ENCODE measurements at places on chromosomes 6 and 20. TPM values are rescaled to one million over a fixed set of nuclear protein-coding genes. Genes with fewer than 3 reads are reported as not detected.
A peak's percentile ranks its signal among the peaks of the same experiment; 100 is the strongest.

DNA sequence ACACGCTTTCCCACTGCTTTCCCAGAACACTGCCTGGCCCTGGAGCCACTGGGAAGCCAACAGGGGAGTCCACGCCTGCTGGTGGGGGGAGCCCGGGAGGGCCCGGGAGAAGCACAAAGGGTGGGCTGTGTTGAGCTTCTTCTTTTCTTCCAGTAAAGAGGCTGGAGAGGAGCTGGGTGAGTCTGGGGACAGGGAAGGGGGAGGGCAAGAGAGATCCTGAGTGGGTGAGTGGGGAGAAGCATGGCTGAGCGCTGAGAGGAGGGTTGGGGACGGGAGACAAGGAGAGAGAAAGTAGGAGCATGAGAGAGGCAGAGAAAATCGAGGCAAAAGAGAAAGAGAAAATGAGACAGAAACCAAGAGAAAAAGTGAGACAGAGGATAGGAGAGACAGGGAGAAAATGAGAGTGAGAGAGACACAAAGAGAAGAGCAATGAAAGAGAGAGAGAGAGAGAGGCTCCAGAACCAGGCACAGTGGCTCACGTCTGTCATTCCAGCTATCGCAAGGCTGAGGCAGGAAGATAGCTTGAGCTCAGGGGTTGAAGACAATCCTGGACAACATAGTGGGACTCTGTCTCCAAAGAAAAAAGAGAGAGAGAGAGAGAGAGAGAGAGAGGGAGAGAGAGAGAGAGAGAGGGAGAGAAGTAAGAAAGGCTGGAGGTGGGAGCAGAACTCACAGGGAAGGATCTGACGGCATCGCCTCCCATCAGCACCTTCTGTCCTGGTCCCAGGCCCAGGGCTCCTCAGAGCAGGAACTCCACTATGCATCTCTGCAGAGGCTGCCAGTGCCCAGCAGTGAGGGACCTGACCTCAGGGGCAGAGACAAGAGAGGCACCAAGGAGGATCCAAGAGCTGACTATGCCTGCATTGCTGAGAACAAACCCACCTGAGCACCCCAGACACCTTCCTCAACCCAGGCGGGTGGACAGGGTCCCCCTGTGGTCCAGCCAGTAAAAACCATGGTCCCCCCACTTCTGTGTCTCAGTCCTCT is 2.0 kb downstream of the LST1 start:
- H3K27me3 ChIP-seq: no peaks in the 10 kb centered on the region
- H3K27ac ChIP-seq: no peak overlapping the region
- DNase-seq: no peak
- no peak overlapping the region for H3K4me3 ChIP-seq
- no peaks in the 10 kb centered on the region for H3K36me3 ChIP-seq

DNA sequence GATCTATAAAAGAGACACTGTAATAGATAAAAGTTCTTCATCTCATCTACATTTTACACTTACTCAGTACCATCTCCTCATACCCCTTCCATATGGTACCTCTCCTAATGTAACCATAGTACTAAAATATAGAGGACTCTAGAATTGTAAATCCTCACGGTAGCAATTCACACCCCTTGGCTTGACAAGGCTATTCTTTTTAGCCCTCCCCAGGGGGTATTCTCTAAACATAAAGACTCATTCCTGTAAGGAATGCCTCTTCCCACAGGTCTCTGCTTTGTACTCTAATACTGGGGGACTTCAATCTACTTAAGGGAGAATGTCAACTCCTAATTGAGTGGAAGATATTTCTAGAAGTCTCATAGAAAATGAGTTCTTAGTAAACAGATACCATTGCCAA is 85.9 kb downstream of the VIP start:
- H3K27ac ChIP-seq: no peak overlapping the region
- H3K4me3 ChIP-seq: no peak overlapping the region
- H3K27me3 ChIP-seq: no peaks in the 10 kb centered on the region
- DNase-seq: peak; percentile 72
- H3K4me1 ChIP-seq: peaks cover 6% of the 10 kb centered on the region

- H3K36me3 ChIP-seq: no peaks in the 10 kb centered on the region
- H3K4me3 ChIP-seq: no peak overlapping the region
- no peaks in the 10 kb centered on the region for H3K27me3 ChIP-seq
Observed at GRCh38 chr20:34971561-34972235, 16.0 kb downstream of the MYH7B start.

GRCh38 chr20:51366155-51366886 is 176.2 kb downstream of the NFATC2 start:
- H3K27ac ChIP-seq: no peak overlapping the region
- H3K4me1 ChIP-seq: no peaks in the 10 kb centered on the region
- H3K4me3 ChIP-seq: no peak overlapping the region
- no peaks in the 10 kb centered on the region for H3K27me3 ChIP-seq
- H3K36me3 ChIP-seq: no peaks in the 10 kb centered on the region

Gene THBD
- 0.06 TPM for total RNA-seq

DNA sequence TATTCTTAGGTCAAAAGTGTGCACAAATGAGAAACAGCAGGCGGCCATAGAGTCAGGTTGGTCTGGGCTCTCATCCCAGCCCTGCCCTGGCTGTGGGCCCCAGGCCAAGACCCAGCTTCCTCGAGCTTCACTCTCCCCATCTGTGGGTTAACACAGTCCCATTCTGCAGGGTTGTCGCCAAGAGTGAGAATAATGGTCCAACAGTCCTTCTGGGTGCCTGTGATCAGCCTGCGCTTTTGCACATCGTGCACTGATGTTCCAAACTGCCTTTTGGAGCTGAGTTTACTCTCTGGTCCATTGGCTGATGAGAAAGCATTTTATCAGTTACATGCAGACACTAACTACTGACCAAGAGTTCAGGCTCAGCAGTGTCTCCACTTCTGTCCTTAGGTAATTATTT is 82.6 kb downstream of the INSM1 start:
- no peak for DNase-seq
- H3K27ac ChIP-seq: no peak overlapping the region
- H3K27me3 ChIP-seq: peaks cover 11% of the 10 kb centered on the region
- H3K4me3 ChIP-seq: no peak overlapping the region
- no peaks in the 10 kb centered on the region for H3K36me3 ChIP-seq
